EH (cell line): ENCODE measurements at places on chromosomes 4 and X.

DNA sequence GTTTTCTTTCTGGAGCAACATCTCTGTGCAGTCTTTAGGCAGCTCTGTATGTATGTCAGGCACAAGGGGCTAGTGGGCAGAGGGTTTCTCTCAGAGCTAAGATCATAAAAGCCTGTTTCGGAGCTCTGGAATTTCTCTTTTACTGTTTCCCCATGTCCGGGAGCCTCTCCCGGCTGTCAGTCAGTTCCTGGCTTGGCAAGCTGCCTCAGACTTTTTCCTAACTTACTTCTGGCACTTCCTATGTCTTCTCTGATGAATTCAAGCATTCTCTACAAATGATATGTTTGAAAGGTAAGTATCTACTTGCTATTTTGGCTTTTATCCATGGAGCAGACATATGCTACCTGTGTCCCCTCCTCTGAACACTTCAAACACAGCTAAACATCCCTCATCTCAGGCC lies 129.3 kb upstream of the PGRMC2 start:
- DNase-seq, result peak; percentile 56

DNA sequence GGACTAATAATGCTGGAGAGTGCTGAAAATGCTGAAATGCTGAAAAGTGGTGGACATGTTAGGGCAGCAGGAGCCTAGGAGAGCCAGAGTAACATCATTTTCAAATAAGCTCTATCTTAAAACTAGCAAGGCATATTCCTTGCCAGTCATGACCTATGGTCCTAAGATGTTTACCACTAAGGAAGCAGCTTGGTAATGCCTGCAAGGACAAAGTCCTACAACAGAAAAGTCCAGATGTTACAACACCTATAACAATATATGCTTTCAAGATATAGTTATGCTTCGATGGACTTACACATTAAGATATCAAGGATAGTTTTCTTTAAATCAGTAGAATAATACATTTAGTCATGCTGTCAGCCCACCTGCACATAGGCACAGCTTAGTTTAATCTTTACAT lies 4.5 kb upstream of the ADH4 start:
- DNase-seq, result no peak

GRCh38 chr4:182074810-182075209 lies 168.4 kb upstream of the TENM3 start:
- no peak for DNase-seq

GRCh38 chr4:20860878-20861277 lies 160.6 kb downstream of the PACRGL start:
- DNase-seq, result peak; percentile 32

DNA sequence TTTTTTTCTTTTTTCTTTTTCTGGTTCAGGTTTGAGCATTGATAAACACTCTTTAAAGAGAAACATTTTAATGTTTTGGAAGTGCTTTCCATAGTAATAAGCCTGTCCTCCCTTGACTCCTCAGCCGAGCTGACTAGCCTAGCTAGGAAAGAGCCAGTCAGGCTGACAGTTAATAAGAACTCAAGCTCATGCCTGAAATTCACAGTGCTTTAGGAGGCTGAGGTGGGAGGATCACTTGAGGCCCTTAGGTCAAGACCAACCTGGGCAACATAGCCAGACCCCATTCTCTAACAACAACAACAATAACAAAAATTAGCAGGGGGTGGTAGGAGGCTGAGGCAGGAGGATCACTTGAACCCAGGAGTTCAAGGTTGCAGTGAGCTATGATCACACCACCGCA lies 53.4 kb upstream of the ZCCHC13 start:
- no peak for DNase-seq

GRCh38 chr4:3313556-3314228 lies 20.9 kb downstream of the RGS12 start:
- DNase-seq, result no peak

DNA sequence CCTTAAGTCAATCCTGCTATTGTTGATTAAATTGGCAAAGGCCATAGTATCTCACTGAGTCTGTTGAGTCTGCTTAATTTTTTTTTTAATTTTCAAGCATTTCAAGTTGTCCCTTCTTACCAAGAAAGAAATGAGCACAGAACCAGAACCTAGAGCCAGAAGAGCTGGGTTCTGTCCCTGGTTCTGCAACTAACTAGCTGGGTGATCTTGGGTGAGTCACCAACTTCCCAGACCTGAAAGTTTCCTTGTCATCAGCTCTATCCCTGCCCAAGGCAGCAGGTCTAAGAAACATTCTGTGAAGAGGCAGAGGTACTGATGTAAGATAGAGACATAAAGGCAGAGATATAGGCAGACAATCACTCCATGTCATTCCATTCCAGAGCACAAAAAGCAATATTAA lies 17.3 kb downstream of the TEC start:
- no peak for DNase-seq

DNA sequence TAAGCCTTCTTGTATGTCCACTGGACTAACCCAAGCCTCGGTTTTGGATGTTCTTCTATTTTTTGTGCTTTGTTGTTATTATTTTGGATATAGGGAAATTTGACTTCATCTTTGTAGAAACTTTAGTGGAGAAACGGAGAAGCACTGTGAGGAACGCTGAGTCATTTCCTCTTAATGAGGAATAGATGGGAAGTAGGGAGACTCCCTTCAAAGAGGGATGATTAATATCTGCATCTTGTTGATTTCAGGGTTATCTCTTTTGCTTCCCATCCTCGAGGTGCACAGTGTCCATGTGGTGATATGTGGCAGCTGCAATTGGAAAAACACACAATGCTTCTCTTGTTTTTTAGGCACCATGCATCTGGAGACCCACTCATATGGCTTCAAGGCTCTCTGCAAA lies 1147.9 kb downstream of the NLGN4X start:
- no peak for DNase-seq

- no peak for DNase-seq
Observed at GRCh38 chrX:65266482-65266881, 268.1 kb downstream of the LAS1L start.
